ENCODE measurements at places on chromosomes 1 and 21. TPM values are rescaled to one million over a fixed set of nuclear protein-coding genes. Genes with fewer than 3 reads are reported as not detected.

Gene CASQ2
- 1.8 TPM for polyA plus RNA-seq

Gene OR2AJ1
- polyA plus RNA-seq: not detected

Gene DIP2A
- 11.4 TPM for polyA plus RNA-seq

Gene RBP7
- polyA plus RNA-seq: 7.1 TPM

Gene HSPB7
- polyA plus RNA-seq: 7.2 TPM

Gene C8A
- polyA plus RNA-seq: not detected

DNA sequence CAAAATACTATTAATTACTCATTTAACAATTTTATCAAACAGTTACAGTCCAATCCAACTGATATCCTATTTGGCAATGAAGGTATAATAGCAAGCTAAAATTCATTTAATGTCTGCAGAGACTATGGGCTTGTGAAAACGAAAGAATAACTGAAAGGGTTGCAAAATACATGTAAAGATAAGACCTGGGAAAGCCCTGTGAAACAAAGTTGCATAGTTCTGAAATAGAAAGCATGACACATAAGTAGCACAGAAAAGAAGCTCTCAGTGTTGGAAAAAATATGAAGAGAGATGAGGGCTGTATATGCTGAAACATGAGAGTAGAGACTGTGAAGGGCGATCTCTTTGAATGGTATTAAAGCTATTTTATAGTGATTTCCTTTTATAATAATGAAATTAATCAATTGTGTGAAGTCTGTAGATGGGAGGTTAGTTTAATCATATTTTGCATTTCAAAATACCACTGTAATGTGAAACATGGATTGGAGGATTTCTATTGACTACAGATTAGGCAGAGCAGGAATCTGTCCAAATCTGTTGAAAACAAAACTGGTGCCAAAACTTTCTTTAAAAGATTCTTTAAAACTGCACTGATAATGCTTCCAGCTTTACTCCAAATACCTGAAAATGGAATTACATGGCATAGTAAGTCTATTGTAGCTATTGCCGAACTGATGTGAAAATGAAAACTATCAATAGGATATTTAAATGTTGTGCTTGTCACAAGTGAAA lies 1518.9 kb upstream of the B3GALT2 start:
- DNase-seq: no peak
- H3K27ac ChIP-seq: no peak overlapping the region
- no peaks in the 10 kb centered on the region for H3K4me1 ChIP-seq
- no peak overlapping the region for H3K4me3 ChIP-seq
- no peaks in the 10 kb centered on the region for H3K27me3 ChIP-seq

GRCh38 chr1:67719329-67720196 lies 34.6 kb downstream of the GADD45A start:
- no peaks in the 10 kb centered on the region for H3K36me3 ChIP-seq
- no peak overlapping the region for H3K4me3 ChIP-seq
- no peaks in the 10 kb centered on the region for H3K4me1 ChIP-seq
- H3K27ac ChIP-seq: no peak overlapping the region
- no peak for DNase-seq

DNA sequence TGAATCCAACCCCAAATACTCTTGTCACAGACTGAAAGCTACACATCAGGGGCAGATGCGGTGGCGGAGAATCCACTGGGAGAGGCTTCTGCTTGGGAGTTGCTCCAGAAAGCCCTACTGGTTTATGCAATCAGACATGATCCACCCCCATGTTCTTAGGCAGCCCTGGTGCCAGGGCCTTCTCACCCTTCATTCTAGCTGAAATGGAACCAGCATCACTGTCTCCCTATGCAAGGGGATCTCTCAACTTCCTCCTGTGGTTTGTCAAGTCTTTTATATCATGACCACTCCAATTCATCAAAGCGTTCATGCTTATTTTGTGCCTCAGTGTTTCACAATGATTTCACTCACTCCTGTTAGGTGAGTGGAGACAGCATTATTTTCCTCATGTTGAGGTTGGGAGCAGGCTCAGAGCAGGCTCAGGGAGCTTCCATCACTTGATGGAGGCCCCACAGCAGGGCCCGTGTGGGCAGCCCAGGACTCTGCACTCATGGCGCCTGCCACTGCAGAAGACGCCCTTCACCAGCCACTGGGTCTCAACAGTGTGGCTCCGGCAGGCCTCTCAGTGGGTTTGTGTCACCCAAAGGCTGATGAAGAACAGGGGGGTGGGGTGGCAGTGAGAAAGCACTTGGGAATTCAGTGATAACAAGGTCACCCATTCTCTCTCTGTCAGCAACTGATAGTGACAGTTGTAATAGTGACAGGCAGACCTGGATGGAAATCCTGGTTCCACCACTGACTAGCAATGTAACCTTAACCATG lies 67.1 kb downstream of the CD58 start:
- no peak for DNase-seq
- no peak overlapping the region for H3K27ac ChIP-seq
- peaks cover 5% of the 10 kb centered on the region for H3K4me1 ChIP-seq
- H3K36me3 ChIP-seq: no peaks in the 10 kb centered on the region
- H3K27me3 ChIP-seq: no peaks in the 10 kb centered on the region
- H3K4me3 ChIP-seq: no peak overlapping the region

DNA sequence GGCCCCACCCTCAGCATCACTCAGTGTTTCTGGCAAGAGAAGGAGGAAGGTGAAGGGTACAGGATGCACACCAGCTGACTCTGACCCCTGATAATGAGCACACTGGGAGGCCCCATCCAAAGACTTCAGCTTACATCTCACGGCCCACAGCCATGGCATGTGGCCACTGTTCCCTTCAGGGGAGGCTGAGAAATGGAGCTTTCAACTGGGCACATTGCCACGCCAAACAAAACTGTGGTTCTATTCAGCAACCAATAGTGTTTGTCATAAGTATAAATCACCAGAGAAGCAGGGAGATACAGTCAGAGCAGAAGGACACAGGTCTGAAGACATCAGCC lies 12.7 kb upstream of the TRAF3IP3 start:
- DNase-seq: peak; percentile 68
- H3K27me3 ChIP-seq: no peaks in the 10 kb centered on the region
- peaks cover 19% of the 10 kb centered on the region for H3K4me1 ChIP-seq
- H3K4me3 ChIP-seq: no peak overlapping the region
- peak overlapping the region; percentile 40 for H3K27ac ChIP-seq

- no peaks in the 10 kb centered on the region for H3K27me3 ChIP-seq
- H3K27ac ChIP-seq: no peak overlapping the region
- no peaks in the 10 kb centered on the region for H3K36me3 ChIP-seq
- no peak overlapping the region for H3K4me3 ChIP-seq
- H3K4me1 ChIP-seq: peaks cover 12% of the 10 kb centered on the region
Observed at GRCh38 chr1:231584117-231584516, 42.5 kb upstream of the DISC1 start.

DNA sequence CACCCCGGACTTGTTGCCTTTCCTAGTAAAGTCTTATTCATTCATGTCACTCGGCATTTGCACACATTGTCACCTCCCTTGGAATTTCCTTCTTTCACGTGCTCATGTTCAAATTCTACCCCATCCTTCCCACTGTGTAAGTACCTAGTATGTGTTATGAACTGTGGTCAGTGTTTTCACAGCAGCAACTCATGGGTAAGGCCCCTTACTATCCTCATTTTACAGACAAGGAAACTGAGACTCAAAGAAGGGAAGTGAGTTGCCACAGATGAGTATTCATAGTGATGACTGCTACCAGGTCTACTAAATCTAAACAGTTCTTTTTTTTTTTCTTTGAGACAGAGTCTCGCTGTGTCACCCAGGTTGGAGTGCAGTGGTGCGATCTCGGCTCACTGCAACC lies 10.5 kb downstream of the CITED4 start:
- no peak overlapping the region for H3K4me3 ChIP-seq
- H3K27me3 ChIP-seq: no peaks in the 10 kb centered on the region
- no peaks in the 10 kb centered on the region for H3K4me1 ChIP-seq
- DNase-seq: no peak
- H3K36me3 ChIP-seq: no peaks in the 10 kb centered on the region
- H3K27ac ChIP-seq: no peak overlapping the region

- no peaks in the 10 kb centered on the region for H3K4me1 ChIP-seq
- no peaks in the 10 kb centered on the region for H3K27me3 ChIP-seq
- no peak overlapping the region for H3K27ac ChIP-seq
- H3K36me3 ChIP-seq: no peaks in the 10 kb centered on the region
- H3K4me3 ChIP-seq: no peak overlapping the region
Observed at GRCh38 chr1:78687914-78688313, 38.3 kb downstream of the IFI44 start.

GRCh38 chr21:20023193-20023592 lies 975.0 kb upstream of the NCAM2 start:
- no peak overlapping the region for H3K27ac ChIP-seq
- H3K4me1 ChIP-seq: no peaks in the 10 kb centered on the region
- no peak for DNase-seq

DNA sequence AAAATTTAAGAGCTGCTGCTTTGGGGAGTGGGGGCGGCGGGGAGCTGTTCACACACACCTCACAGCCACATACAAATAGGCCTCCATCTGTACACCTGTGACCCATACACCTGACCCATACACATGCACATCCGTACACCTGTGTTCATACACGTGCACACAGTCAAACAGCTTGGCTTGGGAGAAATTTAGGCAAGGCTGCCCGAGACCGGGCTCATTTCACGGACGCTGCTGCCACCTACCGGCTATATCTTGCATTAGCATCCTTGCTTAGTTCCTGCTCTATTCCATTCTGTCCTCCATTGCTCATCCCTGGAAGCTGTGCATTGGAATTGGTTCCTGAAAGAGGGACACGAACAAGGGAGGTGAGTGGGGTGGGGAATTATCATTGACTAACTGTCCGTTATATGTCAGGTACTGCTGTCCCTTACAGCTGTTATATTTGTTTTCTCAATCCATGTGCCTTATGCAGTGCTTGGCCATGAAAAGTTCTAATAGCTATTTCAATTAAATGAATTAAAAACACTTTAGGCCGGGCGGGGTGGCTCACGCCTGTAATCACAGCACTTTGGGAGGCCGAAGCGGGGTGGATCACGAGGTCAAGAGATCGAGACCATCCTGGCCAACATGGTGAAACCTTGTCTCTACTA lies 37.1 kb upstream of the EPB41 start:
- no peak overlapping the region for H3K27ac ChIP-seq
- no peak overlapping the region for H3K4me3 ChIP-seq
- DNase-seq: peak; percentile 84
- no peaks in the 10 kb centered on the region for H3K27me3 ChIP-seq
- H3K36me3 ChIP-seq: no peaks in the 10 kb centered on the region

DNA sequence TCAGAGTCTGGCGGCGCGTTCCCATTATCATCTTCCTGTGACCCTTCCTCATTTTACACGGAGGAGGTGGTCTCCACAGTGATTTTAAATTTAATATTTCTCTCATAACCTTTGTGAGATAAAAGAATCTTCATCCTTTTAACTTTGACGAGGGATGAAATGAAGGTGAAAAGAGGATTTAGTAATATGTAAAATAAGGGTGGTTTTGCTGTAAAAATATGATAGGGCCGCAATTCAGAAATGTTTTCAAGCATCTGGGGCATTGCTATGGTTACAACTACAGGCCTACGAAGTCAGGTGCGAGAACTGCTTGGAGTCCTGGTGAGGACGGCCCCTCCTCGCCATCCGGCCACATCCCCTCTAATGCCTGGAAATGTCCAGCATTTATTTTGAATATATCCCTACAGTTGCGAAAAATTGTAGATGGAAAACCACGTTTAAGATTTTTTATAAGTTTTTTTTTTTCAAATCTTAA lies 422 bp upstream of the RSBN1 start:
- no peaks in the 10 kb centered on the region for H3K27me3 ChIP-seq
- DNase-seq: no peak
- H3K4me3 ChIP-seq: peak overlapping the region; percentile 95
- no peaks in the 10 kb centered on the region for H3K36me3 ChIP-seq
- peaks cover 27% of the 10 kb centered on the region for H3K4me1 ChIP-seq

Measured in sigmoid colon (tissue), 7 donors.